IMR-90 (cell line): ENCODE measurements at places on chromosomes 5 and 9. TPM values are rescaled to one million over a fixed set of nuclear protein-coding genes. Genes with fewer than 3 reads are reported as not detected.

The ARID3C gene
- 0.07 TPM in 1 of 2 replicates, not detected in the other for polyA plus RNA-seq

The TAF11L7 gene
- polyA plus RNA-seq: not detected in 2 replicates

The MEIKIN gene
- polyA plus RNA-seq: not detected in 2 replicates

The KIF24 gene
- polyA plus RNA-seq: 1.1 and 1.4 TPM in 2 replicates

The KCNIP1 gene
- not detected in 2 replicates for polyA plus RNA-seq

The PCDHB12 gene
- 0.09 and 0.13 TPM in 2 replicates for polyA plus RNA-seq

The KIF12 gene
- polyA plus RNA-seq: 0.11 TPM in 1 of 2 replicates, not detected in the other

The PCDHGA6 gene
- polyA plus RNA-seq: 4.7 TPM in 2 replicates

The PAEP gene
- not detected in 2 replicates for polyA plus RNA-seq

The C1QTNF3 gene
- polyA plus RNA-seq: 0.76 and 1.0 TPM in 2 replicates

The CDH9 gene
- polyA plus RNA-seq: not detected in 2 replicates

The MACROH2A1 gene
- polyA plus RNA-seq: 122 and 132 TPM in 2 replicates

The SNAPC3 gene
- polyA plus RNA-seq: 19.3 and 22.0 TPM in 2 replicates

The PRDM9 gene
- not detected in 2 replicates for polyA plus RNA-seq

The PCDHGA1 gene
- polyA plus RNA-seq: 0.86 and 0.92 TPM in 2 replicates

The PCDHA2 gene
- polyA plus RNA-seq: not detected in 2 replicates

The BTNL9 gene
- not detected in 2 replicates for polyA plus RNA-seq

The NAA35 gene
- 11.3 and 13.1 TPM in 2 replicates for polyA plus RNA-seq

The PHF24 gene
- polyA plus RNA-seq: 0.02 TPM in 1 of 2 replicates, not detected in the other

The SSNA1 gene
- polyA plus RNA-seq: 86.7 and 107 TPM in 2 replicates

The PCDHGA10 gene
- 3.4 TPM in 2 replicates for polyA plus RNA-seq

The FGF1 gene
- polyA plus RNA-seq: 7.6 and 8.5 TPM in 2 replicates

The MYMK gene
- polyA plus RNA-seq: not detected in 2 replicates

The PCDHGA2 gene
- polyA plus RNA-seq: 3.6 and 4.0 TPM in 2 replicates

The FAM169A gene
- polyA plus RNA-seq: not detected in 2 replicates

The KIF20A gene
- polyA plus RNA-seq: 39.4 and 42.0 TPM in 2 replicates

The F2RL2 gene
- 30.9 and 32.8 TPM in 2 replicates for polyA plus RNA-seq

The EIF4EBP3 gene
- polyA plus RNA-seq: 1.7 and 2.1 TPM in 2 replicates

The IFNA2 gene
- not detected in 2 replicates for polyA plus RNA-seq

The BBLN gene
- polyA plus RNA-seq: 103 and 146 TPM in 2 replicates

The SLC6A7 gene
- not detected in 2 replicates for polyA plus RNA-seq

The TAS2R1 gene
- polyA plus RNA-seq: not detected in 2 replicates

The FAM120AOS gene
- polyA plus RNA-seq: 21.7 and 22.7 TPM in 2 replicates

The IL13 gene
- not detected in 2 replicates for polyA plus RNA-seq

The GMCL2 gene
- polyA plus RNA-seq: not detected in 2 replicates

The PRR16 gene
- polyA plus RNA-seq: 45.2 and 52.9 TPM in 2 replicates

The PCDHGA4 gene
- 3.0 and 3.5 TPM in 2 replicates for polyA plus RNA-seq

The ENHO gene
- 0.10 TPM in 1 of 2 replicates, not detected in the other for polyA plus RNA-seq

The PCDHB9 gene
- 0.10 and 0.24 TPM in 2 replicates for polyA plus RNA-seq

The CAAP1 gene
- polyA plus RNA-seq: 9.0 and 11.6 TPM in 2 replicates

The PCDHA9 gene
- polyA plus RNA-seq: not detected in 2 replicates

The GRIA1 gene
- 0.37 and 0.48 TPM in 2 replicates for polyA plus RNA-seq

The OR1N1 gene
- polyA plus RNA-seq: not detected in 2 replicates

The GDNF gene
- polyA plus RNA-seq: 0.82 and 0.85 TPM in 2 replicates

The CCDC107 gene
- 21.1 and 24.4 TPM in 2 replicates for polyA plus RNA-seq

The CHMP5 gene
- polyA plus RNA-seq: 70.2 and 80.8 TPM in 2 replicates

The CARD9 gene
- 1.5 and 1.9 TPM in 2 replicates for polyA plus RNA-seq
